NCI-H1048 (cell line): ENCODE measurements at places on chromosomes 6 and 20.

GRCh38 chr6:168042426-168043192 lies 36.4 kb downstream of the FRMD1 start:
- no peak for DNase-seq

DNA sequence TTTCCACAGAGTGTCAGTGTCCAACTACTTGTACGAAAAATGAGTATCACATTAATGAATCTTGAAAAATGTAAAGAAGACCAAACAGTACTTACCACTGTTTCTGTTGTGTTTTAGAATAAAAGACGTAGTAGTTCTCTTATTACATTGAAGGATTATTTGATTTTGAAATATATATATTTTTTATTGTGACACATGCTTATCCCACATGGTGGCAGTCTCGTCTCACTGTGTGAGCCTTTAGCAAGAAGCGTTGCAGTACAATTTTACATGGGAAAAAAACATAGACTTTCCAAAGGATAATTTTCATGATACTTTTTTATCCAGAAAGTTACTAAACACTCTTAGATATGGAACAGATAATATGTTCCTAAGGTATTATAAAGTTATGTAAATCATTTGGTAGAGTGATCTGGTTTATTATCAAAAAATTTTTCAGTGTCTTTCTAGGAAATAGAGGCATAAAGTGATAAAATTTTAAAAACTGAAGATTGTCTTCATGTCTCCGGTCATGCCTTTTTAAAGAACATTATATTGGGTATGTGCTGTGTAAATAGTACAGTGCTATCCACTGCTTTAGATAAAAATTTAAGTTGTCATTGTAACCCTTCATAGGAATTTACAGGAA lies 117.5 kb upstream of the SAMD5 start:
- peak; percentile 11 for DNase-seq

DNA sequence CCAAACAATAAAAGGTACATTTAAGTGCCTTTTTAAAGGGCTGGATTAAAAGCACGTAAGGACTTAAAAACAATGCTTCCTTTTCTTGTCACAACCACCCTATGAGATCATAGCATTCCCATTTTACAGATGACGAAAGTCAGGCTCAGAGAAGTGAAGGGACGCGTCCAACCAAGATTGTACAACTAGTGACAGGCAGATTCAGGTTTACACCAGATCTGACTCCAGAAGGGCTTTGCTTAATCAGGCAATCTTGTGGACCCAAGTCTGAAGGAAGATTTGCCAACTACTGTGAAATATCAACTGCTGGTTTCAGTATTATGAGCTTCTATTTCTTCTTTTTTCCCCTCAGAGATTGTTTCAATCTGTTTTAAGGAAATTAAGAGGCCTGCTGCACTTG lies 877 bp downstream of the ENPP4 start:
- no peak for DNase-seq

DNA sequence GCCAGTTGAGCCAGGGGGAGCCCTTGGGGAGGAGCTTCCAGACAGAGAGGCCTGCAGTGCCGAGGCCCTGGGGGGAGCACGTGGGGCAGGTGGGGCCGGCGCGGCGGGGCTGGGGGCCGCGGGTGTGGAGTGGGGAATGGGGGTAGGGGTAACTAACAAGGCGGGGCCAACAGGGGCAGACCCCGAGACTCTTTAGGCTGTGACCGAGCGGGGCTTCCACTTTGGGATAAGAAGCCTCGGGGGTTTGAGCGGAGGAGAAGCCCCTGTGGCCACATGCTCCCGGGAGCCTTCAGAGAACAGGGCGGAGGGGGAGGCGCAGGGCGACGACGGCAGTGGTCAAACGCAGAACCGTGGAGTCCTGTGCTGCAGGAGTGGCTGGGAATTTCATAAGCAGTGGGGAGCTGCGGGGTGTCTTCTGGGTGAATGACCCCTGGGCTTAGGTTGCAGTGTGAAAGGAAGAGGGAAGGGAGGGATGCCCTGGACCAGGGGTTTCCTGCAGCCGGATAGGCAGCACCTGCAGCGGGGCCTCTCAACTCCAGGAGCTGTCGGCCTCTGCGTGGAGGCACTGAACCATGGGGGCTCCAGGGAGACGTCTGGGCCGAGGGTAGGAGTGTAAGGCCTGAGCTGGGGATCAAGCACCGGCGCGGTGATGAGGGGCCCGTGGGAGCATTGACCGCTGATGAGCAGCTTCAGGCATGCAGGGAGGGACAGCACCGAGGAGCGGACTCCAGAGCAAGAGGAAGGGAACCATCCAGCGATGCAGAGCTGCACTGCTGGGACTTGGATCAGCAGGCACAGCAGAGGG lies 121.0 kb downstream of the SYNDIG1 start:
- no peak for DNase-seq

DNA sequence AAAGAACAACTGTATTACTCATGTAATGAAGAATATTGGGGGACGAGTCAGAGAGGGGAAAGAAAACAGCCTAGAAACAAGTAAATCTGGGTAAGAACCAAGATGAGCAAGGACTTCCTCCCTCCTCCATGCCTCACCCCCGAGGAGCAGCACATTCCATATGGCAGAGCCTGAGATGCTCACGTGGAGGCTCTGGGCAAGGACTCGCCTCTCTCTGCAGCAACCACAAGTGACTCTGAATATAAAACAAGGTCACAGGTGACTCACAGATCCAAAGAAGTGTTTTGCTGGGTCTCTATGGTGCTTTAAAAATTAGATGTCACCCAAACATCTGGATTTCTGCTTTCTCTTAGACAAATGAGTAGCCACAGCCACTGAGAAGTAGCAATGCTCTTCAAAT lies 453.0 kb upstream of the SULF2 start:
- no peak for DNase-seq

DNA sequence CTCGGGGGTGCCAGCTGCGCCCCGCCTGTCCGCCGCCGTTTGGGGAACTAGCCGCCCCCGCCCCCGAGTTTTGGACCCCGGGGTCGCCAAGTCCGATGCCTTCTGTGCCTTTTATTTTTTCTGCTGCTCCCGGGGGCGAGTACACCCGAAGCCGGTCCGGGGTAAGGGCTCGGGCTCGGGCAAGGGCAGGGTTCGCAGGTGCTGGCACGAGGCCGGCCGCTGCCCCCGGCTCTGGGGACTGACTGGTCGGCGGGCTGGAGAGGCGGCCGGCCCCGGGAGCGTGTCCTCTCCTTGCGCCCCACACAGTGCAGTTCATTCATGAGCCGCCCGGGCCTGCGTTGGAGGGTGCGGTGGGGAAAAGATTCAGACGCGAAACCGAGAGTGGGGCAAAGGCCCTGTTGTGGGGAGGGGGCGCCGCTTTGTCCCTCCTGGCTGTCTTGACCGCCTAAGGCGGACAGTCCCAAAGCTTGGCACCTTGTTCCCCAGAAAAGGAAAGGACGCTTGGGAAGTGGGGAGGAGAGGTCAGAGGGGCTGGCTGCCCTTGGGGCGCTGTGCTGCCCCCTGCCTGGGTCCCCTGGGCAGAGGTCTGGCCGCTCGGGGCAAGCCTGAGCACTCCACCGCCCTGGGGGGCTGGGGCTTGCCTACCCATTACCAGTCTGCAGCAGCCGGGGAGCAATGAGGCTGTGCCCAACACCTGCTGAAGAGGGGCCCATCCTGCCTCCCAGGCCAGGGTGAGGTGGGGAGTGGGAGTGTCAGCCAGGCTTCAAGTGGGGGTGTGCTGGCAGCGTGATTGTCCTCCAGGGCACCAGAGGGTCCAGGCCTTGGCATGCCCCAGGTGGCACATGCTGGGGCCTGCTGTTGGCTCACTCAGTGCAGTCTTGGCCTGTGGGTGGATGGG lies 915 bp downstream of the TMEM63B start:
- DNase-seq = no peak

GRCh38 chr6:28251661-28252008 lies 434 bp downstream of the ZKSCAN4 start:
- no peak for DNase-seq

DNA sequence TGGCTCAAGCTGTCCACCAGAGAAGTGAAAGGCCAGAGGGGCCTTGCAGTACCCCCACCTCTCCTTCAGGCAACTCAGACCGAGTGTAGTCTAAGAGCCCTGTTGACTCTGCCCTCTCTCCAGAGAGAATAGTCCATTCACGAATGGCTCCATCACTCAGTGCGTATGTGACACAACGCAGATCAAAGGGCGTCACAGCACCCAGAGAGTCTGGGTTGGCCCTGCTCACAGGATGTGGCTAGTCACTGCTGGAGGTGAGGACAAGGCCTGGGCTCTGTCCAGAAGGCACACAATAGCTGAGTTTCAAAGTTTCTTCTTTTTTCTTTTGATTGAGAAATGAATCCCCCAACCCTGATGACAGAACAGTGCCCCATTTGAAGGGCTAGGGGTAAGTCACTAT lies 74.1 kb downstream of the TRMT11 start:
- no peak for DNase-seq

- DNase-seq = no peak
Measured at GRCh38 chr6:2959909-2960719, 11.3 kb downstream of the SERPINB6 start.

- DNase-seq = no peak
Measured at GRCh38 chr6:148898376-148899014, 151.7 kb downstream of the UST start.

GRCh38 chr20:44188752-44189151 lies 1.8 kb upstream of the JPH2 start:
- no peak for DNase-seq

DNA sequence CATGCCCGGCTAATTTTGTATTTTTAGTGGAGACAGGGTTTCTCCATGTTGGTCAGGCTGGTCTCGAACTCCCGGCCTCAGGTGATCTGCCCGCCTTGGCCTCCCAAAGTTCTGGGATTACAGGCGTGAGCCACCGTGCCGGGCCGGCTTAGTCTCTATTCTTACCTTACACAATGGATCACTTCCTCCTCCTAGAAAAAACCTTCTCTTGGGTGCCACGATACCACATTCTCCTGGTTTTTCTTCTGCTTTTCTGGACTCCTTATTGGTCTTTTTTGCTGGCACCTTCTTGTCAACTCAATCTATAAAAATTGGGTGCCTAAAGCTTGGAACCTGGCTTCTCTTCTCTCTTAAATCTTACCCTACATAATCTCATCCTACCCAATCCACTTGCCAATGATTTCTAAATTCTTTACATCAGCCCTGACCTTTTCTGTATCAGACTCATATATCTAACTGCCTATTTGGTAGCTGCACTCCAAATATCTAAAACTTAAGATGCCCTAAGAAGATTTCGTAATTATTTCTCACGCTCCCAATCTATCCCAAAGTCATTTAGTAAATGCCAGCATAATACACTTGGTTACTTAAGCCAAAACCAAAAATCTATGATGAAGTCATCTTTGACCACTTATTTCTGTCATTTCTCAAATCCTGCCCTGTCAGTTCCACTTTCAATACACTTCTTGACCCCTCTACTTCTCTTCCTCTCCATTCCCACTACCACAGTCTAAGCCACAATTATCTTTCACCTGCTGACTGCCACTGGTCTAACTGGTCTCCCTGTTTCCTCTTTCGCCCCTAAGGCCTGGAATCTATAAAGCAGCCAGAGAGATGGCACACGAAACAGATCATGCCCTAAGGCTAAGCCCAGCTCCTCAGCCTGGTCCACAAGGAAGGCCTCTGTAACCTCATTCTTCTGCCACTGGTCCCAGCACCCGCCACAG lies 43.2 kb downstream of the ELMO2 start:
- no peak for DNase-seq

DNA sequence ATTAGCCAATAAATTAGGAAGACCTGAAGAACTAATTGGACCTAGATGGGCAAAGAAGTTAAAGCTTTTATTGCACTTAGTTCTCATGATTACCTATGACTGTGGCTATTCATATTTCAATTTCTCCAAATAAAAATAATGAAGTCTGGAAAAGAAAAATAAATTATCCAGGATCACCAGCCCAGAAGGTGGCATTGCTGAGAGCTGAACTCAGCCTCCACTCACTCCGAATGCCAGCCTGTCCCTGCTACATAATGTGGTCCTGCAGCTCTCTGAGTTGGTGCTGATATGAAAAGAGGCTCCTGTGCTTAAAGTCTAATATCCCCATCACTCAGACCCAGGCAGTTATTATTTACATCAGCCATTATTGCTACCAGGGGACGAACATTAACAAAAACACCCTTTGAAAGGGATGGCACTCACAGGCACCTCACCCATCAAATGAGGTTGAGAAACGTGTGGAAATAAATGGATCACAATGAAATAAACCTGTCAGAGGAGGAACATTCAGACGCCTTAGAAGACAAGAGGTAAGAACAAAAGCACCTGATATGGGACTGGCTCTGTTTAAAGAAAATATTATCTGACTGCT lies 649.7 kb upstream of the CHD6 start:
- no peak for DNase-seq

DNA sequence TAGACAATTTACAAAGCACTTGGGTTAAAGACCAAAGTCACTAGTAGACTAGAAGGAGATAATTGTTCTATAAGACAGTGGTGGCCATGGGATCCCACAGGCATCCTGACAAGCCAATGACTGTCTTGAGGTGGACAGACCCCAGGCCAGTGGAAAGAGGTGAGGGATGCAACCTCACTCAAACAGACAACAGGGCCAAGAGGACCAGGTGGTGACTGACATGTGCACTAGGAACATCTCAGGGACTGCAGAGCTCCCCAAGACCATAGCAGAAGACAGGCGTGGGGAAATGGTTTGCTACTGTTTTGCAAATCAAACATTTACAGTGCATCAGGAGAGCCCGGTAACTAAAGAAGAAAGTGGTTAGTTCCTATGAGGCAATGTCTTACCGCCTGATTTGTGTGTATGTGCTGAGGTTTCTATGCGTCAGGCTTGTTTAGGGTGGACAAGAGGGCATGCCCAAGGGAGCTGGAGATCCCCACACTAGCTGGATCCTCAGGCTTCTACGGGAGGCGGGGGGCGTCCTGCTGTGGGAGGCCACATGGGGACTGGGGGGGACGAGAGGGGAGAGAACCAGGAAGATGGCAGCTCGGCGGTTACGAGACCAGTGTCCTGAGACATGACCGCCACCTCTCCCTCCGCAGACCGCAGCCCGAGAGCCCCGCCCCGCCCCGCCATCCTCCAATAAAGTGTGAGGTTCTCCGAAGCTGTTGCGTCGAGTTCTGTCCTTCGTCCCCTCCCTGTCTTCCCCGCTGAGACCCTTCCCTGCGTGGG lies 623 bp upstream of the MRPS26 start:
- no peak for DNase-seq

- no peak for DNase-seq
Measured at GRCh38 chr6:45478240-45478639, 100.5 kb upstream of the SUPT3H start.

- no peak for DNase-seq
Measured at GRCh38 chr20:11108102-11108810, 434.5 kb upstream of the JAG1 start.

DNA sequence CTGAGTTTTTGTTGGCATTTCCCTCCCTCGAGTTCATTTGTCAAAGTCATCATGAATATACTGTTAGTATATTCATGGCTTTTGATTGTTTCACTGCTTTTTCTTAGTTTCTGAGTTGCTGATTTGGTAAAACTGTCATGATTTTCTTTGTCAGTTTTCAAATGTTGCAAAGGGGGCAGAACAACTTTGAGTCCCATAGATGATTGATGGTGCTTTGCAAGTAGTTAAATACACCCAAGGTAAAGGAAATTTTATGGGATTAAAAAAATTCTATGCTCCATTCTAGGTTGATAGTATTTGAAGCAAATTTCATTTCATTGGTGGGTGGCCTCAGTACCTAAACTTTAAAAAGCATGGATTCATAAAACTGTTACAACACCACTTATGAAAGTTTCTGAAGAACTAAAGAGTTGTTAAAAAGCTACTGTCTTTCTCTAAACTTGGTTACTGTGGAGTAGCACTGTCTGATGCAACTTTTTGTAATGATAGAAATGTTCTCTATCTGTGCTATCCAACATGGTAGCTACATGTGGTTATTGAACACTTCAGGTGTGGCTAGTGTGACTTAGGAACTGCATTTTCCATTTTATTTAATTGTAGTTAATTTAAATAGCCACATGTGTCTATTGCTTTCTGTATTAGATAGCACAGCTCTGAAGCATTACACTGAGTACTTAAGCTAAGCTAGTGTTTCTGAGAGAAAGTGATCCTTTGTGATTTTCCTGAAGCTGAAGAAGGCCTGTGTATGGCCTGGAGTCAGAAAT lies 153.6 kb downstream of the ZFAND3 start:
- DNase-seq = no peak
